ENCODE measurements at places on chromosomes 2 and 18.

- DNase-seq = no peak
Measured at GRCh38 chr2:191202209-191202721, 42.9 kb upstream of the MYO1B start.

DNA sequence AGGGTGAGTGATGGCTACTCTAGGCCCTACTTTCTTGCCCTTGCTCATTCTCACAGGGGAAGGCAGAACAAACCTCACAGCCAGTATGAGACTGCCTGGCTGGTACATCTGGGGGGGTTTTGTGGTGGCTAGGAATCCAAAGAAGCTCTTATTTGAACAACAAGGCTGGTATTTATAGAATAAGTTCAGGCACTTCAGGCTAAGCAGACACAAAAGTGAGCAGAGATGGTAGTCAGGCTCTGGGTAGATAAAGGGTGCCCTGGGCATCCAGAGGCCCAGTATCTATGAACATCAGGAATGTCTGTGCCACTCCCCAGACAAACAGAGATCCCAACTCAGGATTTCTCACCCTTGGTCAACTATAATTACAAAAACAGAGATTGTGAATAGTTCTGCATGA is 57.2 kb upstream of the RTN4 start:
- DNase-seq = no peak

DNA sequence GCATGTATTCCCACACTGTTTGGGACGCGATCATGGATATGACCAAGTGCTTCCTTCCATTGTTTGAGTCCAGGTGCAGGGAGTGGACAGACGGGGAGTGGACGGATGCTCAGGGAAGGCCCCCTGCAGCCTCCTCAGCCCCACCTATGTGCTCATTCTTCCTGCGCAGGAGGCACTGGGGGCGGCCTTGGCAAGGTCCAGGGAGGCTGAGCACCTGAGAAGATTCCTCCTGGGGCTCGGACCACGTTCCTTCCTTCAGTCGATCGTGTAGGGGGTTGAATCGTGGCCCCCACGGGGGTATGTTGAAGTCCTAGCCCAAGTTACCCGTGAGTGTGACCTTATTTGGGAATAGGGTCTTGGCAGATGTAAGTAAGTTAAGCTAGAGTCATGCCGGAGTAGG is 60.4 kb downstream of the ASB1 start:
- no peak for DNase-seq

GRCh38 chr2:234682492-234683228 is 185.8 kb upstream of the ARL4C start:
- DNase-seq = no peak

DNA sequence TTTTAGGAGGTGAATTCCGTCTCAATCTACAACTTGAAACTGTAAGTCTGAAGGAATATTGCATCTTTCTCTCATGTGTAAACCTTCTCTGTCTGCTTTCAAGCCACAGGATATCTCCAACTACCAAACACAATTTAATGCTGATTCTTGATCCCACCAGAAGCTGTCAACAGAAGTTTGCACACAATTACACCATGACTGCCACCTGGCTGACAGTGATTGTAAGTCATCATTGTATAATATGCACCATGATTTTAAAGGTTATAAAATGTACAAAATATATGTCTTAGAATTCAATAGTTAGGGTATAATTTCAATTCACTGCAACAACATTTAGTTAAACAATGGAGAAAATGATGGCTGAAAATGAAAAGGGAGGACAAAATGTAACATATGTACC is 18.4 kb downstream of the PREPL start:
- no peak for DNase-seq

GRCh38 chr2:157984866-157985265 is 108.7 kb upstream of the ACVR1 start:
- DNase-seq = no peak

- DNase-seq = no peak
Measured at GRCh38 chr2:223590964-223591363, 11.2 kb downstream of the SCG2 start.

DNA sequence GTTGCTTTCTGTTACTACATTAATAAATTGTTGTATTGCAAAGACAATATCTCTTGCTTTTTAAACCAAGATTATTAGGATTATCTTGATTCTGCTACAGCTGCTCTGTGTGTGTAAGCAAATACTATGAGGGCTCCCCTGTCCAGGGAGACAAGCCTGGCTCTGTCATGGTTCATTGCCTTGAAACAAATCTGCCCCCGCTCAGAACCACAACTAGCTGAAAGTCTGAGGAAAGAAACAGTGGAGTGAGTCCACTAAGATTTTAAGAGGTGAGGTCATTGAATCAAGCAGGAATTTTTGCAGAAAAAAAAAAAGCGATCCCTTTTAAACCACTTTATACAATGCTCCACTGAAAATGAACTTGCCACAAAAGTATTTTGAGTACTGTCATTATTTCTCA is 30.8 kb upstream of the LRRTM4 start:
- no peak for DNase-seq

DNA sequence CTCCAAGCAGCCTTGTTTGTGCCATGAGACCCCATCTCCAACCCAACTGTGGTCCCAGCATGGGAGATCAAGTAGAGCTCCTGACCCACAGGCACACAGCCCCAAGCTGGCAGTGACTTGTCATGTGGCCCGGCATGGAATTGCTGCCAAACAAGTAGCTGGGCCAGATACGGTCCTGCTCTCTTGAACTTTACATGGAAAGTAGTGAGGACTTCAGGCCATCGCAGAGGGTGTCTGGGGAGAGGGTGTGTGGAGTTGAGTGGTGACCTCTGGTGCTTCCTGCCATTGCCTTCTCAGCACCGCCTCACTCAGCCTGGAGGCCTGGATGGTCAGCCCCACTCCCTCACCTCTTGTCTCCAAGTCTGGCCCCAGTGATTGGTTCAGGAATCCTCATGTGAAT is 10.9 kb upstream of the SLC4A3 start:
- DNase-seq = no peak

DNA sequence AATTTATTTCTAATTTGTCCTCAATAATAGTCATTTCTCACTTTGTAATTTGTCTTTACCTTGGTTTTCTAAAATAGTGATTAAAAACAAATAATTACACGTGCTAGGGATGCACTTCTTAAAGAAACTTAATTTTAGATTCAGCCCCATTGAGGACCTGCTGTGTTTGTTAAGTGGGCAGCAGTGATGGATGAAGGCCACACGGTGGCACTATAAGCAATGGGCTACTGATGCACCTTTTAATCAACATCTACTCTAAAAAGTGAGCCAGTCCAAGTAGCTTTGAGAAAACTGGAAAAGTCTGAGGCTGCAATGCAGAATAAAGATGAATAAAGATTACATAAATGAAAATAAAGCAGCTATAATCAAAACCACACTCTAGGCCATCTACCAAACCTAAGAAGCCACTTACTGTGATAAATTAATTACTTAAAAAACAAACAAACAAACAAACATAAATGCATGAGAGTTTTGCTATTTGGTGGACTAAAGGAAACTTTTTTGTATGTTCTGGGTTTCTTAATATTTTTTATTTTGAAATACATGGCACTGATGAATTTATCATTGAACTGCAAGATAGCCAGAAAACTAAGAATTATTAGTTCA is 89.3 kb downstream of the PDE11A start:
- peak; percentile 61 for DNase-seq

DNA sequence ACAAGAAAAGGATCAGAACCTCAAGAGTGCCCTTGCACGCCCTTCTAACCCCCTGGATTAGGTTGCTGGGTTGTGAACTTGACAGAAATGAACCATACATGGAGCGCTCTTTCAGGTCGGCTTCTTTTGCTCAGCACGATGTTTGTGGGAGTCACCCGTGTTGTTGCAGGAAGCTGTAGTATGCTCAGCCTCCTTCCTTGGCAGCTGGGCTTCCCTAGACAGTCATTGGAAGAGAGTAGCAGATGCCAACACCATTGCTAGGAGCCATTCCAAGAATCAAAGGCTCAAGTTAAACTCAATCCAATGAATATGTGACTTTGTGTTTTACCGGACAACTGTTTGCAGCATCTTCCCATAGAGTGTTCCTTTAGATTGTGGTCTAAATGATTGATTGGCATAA is 47.0 kb downstream of the RAB12 start:
- no peak for DNase-seq

DNA sequence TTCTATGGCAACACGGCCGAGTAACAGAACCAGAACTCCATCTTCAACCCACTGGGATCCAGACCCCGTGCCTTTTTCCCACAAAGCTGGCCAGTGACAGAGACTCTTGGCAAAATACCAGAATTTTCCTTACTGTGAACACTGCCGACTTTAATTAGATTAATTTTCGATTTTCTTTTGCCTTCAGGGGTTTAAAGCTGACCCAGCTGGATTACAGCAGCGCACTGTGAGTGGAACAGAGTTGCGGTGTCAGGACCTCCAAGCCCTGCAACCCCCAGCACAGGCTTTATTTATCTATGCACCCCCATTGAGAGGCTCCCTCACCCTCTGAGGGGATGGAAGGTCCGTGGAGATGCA is 36.4 kb downstream of the CTIF start:
- no peak for DNase-seq

DNA sequence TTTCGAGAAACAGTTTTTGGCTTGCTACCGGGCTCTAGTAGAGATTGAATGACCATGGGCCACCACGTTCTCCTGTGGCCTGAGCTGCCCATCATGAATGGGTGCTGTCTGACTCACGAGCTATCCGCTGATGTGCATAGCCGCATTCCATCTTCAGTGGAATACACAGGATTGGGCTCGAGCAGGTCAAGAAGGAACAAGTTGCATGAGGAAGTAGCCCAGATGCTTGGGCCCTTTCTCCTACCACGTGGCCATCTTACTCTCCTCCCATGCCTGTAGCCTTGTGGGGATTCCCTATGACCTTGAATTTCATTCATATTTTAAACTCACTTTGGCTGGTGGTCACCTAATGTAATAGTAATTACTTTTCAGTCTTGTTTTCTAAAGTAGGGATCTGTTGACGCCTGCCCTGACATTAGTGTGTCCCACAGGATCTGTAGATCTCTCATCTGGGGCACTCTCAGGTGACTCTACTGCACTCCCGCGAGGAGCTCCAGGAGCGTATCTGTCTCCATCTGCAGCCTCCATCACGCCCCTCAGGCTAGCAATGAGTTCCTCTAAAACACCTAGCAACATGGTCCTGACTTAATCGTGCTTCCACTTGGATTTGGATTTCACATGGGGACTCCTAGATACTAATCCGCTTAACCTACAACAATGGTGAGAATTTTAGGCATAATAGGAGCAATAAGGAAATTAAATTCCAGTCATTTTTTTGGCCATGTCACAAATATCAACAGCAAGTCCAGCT is 67.8 kb downstream of the PSMG2 start:
- no peak for DNase-seq

GRCh38 chr2:154589514-154589913 is 109.0 kb upstream of the KCNJ3 start:
- DNase-seq = no peak

GRCh38 chr2:112783187-112783714 is 1.0 kb downstream of the IL1A start:
- no peak for DNase-seq

GRCh38 chr2:48050711-48051110 is 144.4 kb upstream of the FBXO11 start:
- no peak for DNase-seq

GRCh38 chr2:239601201-239601851 is 200.5 kb upstream of the HDAC4 start:
- no peak for DNase-seq

DNA sequence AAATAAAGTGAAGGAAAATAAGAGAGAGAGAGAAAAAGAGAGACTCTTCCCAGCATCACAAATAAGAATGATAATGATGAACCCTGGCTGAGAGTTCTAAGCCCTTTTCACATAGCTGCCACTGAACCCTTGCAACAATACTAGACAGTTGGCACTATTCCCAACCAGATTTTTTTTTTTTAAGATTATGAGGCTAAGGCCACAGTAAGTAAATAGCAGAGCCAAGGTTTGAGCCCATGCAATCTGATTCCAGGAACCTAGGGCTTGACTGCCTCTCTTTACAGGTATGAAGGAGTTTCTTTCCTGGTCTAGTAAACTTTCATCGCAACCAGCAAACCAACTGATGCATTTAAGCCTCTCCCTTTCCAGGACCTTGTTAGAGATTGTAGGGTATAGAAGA is 424.6 kb downstream of the NCKAP5 start:
- peak; percentile 5 for DNase-seq

GRCh38 chr2:207530160-207531031 is 634 bp downstream of the CREB1 start:
- peak; percentile 53 for DNase-seq

GRCh38 chr2:112957511-112957910 is 20.3 kb upstream of the IL36G start:
- DNase-seq = no peak

GRCh38 chr2:113979191-113980128 is 89.6 kb downstream of the ACTR3 start:
- no peak for DNase-seq

GRCh38 chr2:227939271-227940027 is 68.0 kb downstream of the DAW1 start:
- DNase-seq = no peak

- peak; percentile 13 for DNase-seq
Measured at GRCh38 chr2:56132138-56132537, 51.7 kb upstream of the CCDC85A start.

DNA sequence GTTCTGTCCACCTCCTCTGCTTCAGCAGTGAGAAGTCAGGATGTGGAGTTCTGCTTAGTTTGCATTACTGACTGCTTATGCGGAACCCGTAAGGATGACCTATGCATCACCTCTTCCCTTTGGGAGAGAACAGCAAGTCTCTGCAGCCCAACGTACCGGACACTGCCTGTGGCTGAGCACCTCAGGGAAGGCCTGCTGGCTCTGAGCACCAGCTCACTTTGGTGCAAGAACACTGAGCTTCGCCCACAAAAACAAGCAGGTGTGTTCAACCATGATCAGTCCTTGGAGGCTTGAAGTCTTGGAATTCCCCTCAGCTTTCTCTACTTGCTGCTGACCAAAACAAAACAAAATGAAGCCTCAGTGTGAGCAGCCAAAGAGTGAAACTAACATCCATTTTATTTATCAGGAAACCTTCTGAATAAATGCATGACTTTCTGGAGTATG is 52.7 kb upstream of the NCK2 start:
- no peak for DNase-seq

GRCh38 chr2:45919160-45919650 is 267.7 kb downstream of the PRKCE start:
- peak; percentile 84 for DNase-seq

GRCh38 chr2:236086971-236087465 is 81.2 kb downstream of the GBX2 start:
- DNase-seq = no peak

- DNase-seq = no peak
Measured at GRCh38 chr18:13279181-13280069, 60.9 kb downstream of the LDLRAD4 start.

GRCh38 chr18:8696749-8697211 is 8.6 kb upstream of the MTCL1 start:
- no peak for DNase-seq

DNA sequence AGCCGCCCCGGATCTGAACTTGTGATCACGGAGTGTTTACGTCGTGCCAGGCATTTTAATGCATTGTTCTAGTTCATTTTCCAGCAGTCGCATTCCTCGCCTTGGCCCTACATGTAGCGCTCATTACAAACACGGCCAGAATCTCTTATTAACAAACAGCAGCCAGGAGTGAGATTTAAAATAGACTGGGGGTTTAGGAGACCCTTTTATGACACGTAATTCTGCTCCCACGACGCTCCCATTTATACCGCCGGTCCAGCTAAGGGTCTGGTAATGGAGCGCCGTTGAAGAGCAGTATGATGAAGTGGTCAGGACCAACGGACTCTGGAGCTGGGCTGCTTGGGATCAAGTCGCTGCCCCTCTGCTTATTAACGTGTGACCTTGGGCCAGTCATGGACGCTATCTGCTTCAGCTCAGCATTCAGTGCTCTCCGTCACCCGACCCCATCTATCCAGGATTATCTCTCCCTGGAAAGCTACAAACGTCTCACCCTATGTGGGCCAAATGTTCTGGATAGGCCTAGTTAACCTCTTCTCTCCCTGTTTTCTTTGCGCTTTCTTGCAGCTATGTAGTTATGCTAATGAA is 745 bp downstream of the MSH2 start:
- no peak for DNase-seq

Measured in NCI-H2029 (cell line).